Stimulated activated CD4-positive, alpha-beta T cell treated with anti-CD3 and anti-CD28 coated beads, TNF-alpha, amount 100 ng/mL, for 48 hours (primary cell): ENCODE measurements at places on chromosomes 1 and 21.

GRCh38 chr1:232622981-232623380, 7.0 kb downstream of the SIPA1L2 start:
- DNase-seq = no peak

DNA sequence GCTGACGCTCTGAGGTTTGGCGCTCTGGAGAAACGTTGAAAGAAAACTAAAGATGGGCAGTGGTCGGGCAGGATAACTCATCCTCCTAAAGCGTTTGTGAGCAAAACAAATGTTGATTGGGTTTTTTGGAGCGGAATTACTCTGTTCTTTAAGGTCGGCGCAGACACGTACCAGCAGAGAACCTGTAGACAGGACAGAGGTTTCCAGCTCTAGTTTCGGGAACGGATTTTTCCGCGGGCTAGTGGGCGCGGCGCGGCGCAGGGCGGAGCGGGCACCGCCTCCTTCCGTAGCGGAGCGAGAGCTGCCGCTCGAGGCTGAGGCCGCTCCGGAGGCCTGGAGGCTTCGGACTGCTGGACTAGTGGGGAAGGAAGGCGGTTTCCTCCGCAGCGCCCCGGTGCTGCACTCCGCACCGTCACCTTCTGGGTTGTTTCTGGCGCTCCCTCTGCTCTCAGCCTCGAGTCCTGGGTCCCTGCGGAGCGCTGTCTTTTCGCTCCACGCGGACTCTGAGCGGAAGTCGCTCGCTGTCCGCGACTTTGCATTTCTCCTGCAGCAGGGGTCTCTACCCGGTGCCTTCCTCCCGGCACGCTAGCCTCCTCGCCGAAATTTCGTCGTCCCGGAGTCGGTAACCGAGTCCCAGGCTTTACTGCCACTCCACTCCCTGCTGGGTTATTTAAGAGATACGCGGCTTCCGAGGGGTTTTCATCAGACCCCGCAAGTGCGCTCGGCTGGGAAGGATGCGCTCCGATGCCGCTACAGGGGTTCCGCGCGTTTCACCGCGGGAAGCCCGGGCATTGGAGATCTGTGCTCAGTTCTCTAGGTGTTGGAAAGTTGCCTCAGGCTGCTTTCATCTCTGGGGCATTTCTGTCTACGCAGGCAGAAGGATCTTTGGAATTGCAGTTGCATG, 7.0 kb downstream of the FOXD2 start:
- DNase-seq = no peak

- DNase-seq = no peak
Measured at GRCh38 chr1:158793604-158794003, 12.6 kb upstream of the OR6N2 start.

GRCh38 chr1:147612366-147612765, 58.0 kb downstream of the ACP6 start:
- no peak for DNase-seq

DNA sequence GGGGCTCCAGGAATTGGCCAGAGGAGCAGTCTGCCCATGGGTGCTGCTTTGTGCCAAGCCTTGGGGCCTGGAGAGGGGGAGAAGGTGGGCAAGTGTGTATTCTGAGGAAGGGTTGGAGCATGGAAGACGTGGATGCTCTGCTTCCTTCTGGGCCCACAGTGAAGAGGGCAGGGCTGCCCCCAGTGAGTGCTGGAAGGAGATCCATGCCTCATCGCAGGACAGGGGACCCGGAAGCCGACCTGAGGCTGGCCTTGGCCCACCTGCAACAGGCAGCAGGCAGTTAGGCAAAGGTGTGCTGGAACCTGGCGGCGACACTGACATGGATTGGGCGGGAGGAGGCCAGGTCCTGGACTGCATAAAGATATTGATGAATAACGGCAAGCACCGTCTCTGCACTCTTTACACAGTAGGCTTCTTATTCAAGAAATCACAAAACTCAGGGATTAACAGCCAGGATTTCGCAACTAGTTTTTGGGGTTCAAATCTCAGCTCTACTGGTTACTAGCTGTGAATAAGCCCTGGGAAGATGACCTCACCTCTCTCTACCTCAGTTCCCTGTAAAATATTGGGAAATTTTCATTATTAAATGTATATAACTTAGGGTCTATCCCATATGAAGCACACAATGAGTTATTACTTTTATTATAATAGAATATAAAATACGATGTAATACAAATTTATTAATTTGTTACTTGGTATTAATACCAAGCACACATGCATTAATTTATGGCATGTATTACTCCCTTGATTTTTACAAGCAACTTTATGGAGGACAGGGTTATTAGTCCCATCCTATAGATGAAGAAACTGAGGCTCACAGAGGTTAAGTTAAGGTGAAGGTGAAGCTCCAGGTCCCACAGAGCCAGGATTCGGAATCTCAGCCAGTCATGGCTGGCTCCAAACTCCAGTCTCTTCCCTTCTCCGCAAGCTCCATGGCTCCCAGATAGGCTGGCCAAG, 62.3 kb downstream of the DHRS3 start:
- DNase-seq = no peak

- no peak for DNase-seq
Measured at GRCh38 chr1:36232212-36233095, 8.2 kb downstream of the THRAP3 start.

DNA sequence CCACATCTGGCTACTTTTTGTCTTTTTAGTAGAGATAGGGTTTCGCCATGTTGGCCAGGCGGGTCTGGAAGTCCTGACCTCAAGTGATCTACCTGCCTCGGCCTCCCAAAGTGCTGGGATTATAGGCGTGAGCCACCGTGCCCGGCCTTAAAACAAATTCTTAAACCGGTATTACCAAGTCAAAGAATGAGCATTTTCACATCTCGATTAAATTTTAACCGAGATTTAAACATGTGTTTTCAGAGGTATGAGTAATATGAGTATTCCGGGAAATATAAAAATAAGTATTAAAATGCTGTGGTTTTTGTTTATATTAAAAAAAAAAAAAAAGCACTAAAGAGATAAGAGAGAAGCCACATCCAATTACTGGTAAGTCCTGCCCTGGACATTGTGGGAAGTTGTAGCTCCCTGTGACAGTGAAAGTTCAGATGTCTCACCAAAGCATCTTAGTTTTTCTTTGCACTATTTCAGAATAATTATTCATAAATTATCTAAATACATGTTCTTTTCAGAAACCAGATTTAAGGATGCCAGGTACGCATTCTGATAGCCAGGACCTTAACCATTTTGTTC, 24.9 kb downstream of the ZNF281 start:
- DNase-seq = no peak

GRCh38 chr21:45325206-45326168, 37.8 kb upstream of the POFUT2 start:
- no peak for DNase-seq

DNA sequence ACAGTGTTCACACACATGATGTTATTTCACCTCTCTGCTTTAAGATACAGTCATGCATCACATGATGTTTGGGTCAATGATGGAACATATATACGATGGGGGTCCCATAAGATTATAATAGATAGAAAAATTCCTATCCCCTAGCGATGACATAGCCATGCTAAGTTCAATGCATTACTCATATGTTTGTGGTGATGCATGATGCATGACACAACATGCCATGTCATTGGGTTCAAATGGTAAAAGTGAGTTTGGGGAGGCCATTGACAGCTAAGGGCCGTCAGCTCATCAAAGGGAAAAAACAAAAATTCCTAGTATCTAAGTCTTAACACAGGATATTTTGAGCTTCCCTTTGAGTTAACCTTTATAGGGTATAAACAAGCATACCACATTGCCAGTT, 73.6 kb downstream of the ATP1A1 start:
- DNase-seq = no peak

DNA sequence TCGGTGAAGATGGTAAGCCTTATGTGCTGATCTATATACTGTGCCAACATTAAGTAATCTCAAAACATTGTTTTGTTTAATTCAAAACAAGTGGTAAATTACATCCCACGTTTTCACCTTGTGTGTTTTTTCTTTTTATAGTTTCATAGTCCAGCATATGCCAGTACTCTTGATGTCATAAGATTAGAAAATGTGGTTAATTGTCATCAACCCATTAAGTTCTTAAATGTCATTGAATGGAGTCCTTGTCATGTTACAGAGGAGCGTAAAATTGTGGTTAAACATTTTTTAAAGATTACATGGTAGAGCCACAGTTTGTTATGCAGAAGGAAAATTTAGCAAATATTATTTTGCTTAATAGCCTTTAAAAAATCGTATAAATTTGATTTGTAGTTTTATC, 93.1 kb downstream of the FNBP1L start:
- DNase-seq = no peak

- no peak for DNase-seq
Measured at GRCh38 chr1:6858596-6858995, 73.3 kb downstream of the CAMTA1 start.

DNA sequence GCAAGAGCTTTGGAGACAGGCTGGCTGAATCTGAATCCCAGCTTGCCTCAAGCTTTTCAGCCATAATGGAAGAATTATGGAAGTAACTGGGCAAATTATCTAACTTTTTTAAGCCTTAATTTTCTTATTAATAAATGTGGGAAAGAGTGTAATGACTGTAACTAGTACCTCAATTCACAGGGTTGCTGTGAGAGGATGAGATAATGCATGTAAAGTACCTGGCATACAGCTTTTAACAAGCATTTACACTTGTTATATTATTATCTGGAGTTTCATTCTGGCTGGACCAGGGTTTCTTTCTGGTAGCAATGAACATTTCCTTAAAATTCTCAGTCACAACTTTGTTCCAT, 15.9 kb upstream of the TNFSF4 start:
- DNase-seq = no peak

GRCh38 chr1:172211221-172211620, 209.3 kb upstream of the C1orf105 start:
- DNase-seq = no peak

GRCh38 chr21:14617871-14618270, 71.8 kb upstream of the SAMSN1 start:
- no peak for DNase-seq

DNA sequence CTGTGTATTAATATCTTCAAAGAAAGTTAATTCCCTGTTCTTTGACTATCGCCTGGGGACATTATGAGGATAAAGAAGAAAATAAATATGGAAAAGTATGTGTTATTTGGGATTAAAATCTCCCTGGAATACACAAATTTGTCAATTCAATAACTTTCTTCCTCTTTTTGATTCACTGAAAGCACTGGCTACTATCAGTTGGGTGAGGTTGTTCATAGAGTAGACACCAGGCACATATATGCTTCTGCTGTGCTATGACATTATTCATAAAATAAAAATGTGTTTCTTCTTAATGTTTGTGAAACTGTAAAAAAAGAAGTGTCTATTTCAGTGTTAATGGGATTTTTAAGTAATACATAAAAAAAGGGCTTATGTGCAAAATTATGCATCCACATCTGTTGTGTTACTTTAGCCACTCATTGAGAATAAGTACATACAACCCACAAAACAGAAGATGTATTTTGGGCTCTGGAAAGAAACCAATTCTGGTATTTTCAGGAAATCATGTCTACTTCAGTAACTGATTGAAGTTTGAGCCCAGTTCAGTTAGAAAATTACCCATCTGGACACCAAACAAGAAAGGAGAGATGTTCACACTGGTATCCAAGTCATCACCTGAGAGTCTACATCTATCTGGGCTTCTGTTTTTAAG, 169.4 kb downstream of the GABPA start:
- no peak for DNase-seq

GRCh38 chr21:14453339-14454015, 70.5 kb upstream of the HSPA13 start:
- peak; percentile 8 for DNase-seq

GRCh38 chr1:66262208-66262963, 271.6 kb upstream of the SGIP1 start:
- no peak for DNase-seq

DNA sequence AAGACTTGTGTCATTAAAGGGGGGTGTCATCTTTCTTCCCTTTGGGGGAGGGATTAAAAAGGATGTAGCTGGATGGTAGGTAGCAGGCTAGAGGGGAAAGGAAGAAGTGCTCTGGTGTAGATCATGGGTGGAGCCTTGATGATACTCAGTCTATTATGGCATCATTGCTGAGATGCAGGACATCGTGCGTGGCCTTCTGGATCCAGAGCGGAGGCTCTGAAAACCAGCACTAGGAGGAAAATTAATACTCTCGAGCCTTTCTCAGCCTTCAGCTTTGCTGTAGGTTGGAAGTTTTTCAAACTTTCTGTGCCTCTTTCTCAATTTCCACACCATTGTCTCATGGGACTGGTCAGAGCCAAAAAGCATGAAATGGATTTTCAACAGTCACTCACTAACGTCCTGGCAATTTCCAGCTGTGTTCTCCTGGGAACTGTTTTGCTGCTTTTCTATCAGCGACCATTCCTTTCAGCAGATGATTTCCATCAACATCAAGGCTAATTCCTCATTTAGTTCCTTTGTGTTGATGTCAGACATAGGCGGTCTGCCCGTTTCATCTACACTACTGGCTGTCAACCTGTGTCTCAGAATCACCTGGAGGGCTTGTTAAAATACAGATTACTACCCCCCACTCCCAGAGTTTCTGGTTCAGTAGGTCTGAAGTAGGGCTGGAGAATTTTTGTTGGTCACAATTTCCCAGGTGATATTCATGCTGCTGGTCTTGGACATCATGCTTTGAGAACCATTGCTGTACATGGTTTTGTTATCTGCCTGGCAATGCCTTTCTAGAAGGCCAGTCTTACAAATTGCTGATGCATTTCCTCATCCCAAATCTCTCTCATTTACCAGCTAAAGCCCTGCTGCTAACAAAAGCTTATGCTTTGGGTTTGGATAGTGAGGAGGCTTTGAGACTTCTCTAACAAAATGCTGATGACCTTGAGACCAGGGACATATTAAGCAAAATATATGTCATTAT, 7.7 kb downstream of the CACNA1E start:
- DNase-seq = no peak

- peak; percentile 29 for DNase-seq
Measured at GRCh38 chr1:101112051-101112780, 86.6 kb upstream of the DPH5 start.

GRCh38 chr1:94727846-94728715, 92.1 kb upstream of the SLC44A3 start:
- DNase-seq = no peak

DNA sequence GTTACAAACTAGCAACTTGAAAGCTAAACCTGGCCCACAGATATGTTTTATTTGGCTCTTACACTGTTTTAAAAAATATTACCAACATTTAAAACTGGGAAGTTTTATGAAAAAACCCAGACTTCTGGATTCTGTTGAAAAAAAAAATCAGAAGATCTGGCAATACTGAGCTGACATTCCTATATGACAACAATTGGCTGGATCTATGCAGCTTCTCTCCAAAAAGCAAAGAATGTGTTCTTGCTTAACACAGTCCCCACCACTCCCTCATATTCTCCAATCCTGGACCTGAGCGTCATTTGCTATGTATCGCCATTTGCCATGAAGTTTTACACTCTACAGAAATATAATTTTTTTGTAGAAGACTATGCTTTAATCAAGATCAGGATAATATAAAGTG, 859.6 kb downstream of the LTN1 start:
- no peak for DNase-seq
